Activated naive CD8-positive, alpha-beta T cell treated with anti-CD3 and anti-CD28 coated beads, Interleukin-2, amount 10 ng/mL, durations not matched to agents 7 days and 5 days (primary cell): ENCODE measurements at places on chromosomes 1 and 21. TPM values are rescaled to one million over a fixed set of nuclear protein-coding genes. Genes with fewer than 3 reads are reported as not detected.

Gene TBX19
- total RNA-seq = 3.2 TPM

DNA sequence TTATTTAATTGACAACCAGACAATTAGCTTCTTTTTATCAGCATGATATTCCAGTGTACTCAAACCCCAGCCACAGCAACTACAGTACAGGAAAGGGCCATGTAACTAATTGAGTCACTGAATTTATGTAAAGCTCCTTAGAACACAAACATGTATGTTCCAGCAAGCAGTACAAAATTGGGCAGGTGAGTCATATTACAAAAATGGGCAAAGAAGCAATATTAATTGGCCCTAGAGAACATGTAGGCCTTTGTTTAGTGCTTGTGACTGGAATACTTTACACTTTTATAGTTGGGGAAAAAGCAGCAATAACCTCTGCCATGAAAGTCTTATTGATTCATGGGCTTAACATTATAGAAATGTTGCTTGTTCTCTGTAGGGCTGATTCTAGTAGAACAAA lies 31.8 kb downstream of the CLEC20A start:
- H3K36me3 ChIP-seq = no peaks in the 10 kb centered on the region
- no peak for DNase-seq
- peaks cover 10% of the 10 kb centered on the region for H3K27me3 ChIP-seq

DNA sequence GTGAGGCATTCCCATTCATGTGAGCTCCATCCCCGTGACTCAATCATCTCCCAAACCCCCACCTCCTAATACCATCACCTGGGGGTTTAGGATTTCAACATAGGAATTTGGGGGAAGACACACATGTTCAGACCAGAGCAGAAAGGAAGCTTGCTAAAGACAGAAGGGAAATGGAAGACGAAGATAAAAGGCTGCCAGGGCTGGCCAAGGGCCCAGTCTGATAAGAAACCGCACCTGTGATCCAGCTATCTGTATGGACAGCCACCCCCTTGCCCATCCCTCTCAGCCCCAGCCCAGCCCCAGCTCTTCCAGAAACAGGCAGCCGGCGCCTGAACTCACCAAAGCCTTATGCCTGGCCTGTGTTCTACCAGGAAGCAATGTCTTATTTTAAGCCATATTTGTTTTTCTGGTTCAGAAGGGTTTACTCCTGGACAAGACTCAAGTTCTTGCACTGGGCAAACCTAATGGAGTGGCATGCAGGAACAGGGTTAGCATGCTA lies 198.4 kb upstream of the VAMP3 start:
- no peak for DNase-seq
- no peaks in the 10 kb centered on the region for H3K4me1 ChIP-seq
- no peaks in the 10 kb centered on the region for H3K27me3 ChIP-seq
- no peak overlapping the region for H3K27ac ChIP-seq
- no peaks in the 10 kb centered on the region for H3K36me3 ChIP-seq

DNA sequence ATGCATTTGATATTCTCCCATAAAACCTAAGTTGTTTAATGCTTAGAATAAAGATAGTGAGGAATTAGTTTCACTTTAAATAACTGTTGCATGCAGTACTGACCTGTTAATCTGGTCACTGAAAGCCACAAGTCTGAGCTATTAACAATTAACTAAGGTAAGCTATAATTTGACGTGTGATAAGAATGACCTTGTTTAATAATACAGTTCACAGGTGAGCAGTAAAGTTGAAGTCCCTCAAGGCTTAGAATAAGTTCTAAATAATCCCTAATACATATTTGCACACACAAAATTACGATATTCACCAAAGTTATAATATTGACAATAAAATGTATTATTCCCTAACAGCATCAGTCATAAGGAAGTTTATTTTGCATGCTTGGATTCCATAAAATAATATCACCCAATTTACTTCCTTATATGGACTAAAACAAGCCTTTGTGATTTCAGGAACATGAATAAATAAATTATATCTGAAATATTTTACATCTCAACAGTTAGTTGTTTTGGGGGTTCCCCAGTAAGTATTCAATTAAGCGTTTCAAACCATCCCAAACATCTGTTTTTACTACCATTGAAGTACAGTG lies 70.6 kb upstream of the CHRM3 start:
- no peak overlapping the region for H3K4me3 ChIP-seq
- DNase-seq = no peak
- no peaks in the 10 kb centered on the region for H3K4me1 ChIP-seq
- peaks cover 2% of the 10 kb centered on the region for H3K27me3 ChIP-seq
- H3K27ac ChIP-seq = no peak overlapping the region

DNA sequence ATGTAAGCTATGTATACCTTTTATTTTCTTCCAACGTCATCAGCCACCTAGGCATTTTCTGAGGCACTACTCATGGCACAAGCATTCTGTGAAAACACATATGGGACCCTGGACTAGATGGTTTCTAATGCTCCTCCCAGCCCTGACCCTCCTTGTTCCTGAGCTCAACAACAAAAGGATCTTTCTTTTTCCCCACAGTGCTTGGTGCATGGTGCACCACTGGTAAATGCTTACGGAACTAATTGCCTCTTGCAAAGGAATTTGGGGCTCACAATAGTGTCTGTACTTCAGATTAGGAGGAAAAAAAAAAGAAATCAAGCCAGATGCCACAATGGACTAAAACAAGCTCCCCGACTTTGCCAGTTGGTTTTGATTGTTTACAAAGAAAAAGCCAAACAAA lies 390.5 kb downstream of the PLPP3 start:
- no peak overlapping the region for H3K4me3 ChIP-seq
- H3K27me3 ChIP-seq = no peaks in the 10 kb centered on the region
- H3K36me3 ChIP-seq = no peaks in the 10 kb centered on the region
- no peaks in the 10 kb centered on the region for H3K4me1 ChIP-seq
- DNase-seq = no peak
- H3K27ac ChIP-seq = no peak overlapping the region

DNA sequence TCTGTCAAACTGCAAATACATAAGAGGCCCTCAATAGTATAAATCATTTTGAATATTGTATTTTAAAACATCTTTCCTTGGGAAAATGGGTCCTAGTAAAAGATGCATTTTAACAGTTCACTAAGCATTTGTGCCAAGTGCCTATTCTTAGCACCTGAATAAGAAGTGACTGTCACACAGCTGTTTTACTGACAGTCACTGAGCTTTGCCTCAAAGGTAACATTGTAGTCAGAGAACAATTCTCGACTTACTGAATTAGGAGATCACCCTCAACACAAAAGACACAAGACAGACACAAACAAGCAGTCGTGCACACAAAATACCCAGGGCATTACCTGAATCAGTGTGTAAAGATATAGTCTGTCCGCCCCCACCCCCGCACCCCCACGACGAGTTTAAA lies 408 bp downstream of the ESRRG start:
- DNase-seq = no peak
- H3K4me1 ChIP-seq = no peaks in the 10 kb centered on the region
- no peak overlapping the region for H3K27ac ChIP-seq
- no peak overlapping the region for H3K4me3 ChIP-seq

GRCh38 chr1:43719063-43719462 lies 11.7 kb downstream of the ST3GAL3 start:
- peaks cover 2% of the 10 kb centered on the region for H3K36me3 ChIP-seq
- no peaks in the 10 kb centered on the region for H3K27me3 ChIP-seq
- H3K4me1 ChIP-seq = peaks cover 1% of the 10 kb centered on the region
- no peak for DNase-seq
- H3K27ac ChIP-seq = no peak overlapping the region
- no peak overlapping the region for H3K4me3 ChIP-seq

- H3K4me3 ChIP-seq = no peak overlapping the region
- peaks cover 9% of the 10 kb centered on the region for H3K27me3 ChIP-seq
- H3K36me3 ChIP-seq = no peaks in the 10 kb centered on the region
These were observed 249.7 kb downstream of the KIF26B start for GRCh38 chr1:245404527-245404926.

- H3K4me3 ChIP-seq = no peak overlapping the region
- H3K4me1 ChIP-seq = no peaks in the 10 kb centered on the region
- DNase-seq = no peak
- no peaks in the 10 kb centered on the region for H3K36me3 ChIP-seq
These were observed 1048.1 kb downstream of the BRINP3 start for GRCh38 chr1:189429610-189430009.

GRCh38 chr1:12491656-12492055 lies 126.4 kb downstream of the DHRS3 start:
- H3K27ac ChIP-seq = no peak overlapping the region
- H3K36me3 ChIP-seq = peaks cover 38% of the 10 kb centered on the region
- no peak overlapping the region for H3K4me3 ChIP-seq
- H3K27me3 ChIP-seq = no peaks in the 10 kb centered on the region

- DNase-seq = no peak
- peaks cover 9% of the 10 kb centered on the region for H3K27me3 ChIP-seq
- no peak overlapping the region for H3K27ac ChIP-seq
- peaks cover under 1% of the 10 kb centered on the region for H3K36me3 ChIP-seq
- H3K4me3 ChIP-seq = no peak overlapping the region
These were observed 82.8 kb downstream of the UBIAD1 start for GRCh38 chr1:11355559-11356475.
